ENCODE measurements at places on chromosomes 4 and X.

DNA sequence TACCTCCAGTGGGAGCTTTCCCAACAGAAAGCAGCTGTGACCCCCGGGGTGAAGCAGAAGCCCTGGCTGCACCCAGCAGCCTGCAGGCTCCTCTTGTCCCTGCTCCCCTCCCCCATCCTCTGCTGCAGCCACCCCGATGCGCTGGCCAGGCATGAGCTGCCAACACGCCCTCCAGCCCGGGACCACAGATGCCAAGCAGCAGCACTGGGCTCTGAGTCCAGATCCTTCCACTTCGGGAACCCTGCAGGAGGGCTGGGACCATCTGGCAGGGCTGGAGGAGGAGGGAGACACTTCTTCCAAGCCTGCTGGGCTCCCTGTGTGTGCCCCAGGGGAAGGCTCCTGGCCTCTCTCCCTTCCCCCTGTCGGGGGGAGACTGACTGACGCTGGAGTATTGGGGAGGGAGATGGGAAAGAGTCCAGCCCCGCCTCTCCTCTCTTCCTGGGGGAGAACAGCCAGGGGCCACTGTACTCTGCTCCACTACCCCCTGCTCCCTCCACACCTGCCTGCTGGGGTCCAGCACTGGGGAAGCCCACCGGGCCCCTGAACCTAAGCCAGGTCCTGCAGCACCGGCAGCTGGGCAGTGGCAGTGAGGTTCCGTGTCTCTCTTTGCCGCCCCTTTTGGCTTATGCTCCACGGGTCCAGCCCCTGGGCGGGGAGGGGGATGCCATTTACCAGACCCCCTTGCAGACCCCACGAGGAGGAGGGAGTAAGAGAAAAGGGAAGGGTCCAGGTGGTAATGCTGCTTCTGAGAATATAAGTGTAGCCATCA is 55.7 kb downstream of the PPP2R2C start:
- no peak for DNase-seq

DNA sequence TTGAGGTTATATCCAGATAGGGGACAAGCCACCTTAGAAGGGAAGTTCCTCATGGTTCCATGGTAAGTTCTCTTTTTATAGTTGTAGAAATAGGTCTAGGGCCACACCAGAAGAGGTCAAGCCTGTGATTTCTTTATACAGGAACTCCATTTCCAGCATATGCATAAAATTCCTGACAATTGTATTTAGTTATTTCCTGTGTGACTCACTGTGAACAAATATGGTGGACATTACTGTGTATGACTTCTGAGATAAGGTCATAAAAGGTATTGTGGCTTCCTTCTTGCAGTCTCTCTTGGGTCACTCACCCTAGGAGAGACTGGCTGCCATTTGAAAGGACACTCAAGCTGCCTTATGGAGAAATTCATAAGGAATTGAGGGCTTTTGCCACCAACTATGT is 2.2 kb upstream of the C4orf36 start:
- no peak for DNase-seq

DNA sequence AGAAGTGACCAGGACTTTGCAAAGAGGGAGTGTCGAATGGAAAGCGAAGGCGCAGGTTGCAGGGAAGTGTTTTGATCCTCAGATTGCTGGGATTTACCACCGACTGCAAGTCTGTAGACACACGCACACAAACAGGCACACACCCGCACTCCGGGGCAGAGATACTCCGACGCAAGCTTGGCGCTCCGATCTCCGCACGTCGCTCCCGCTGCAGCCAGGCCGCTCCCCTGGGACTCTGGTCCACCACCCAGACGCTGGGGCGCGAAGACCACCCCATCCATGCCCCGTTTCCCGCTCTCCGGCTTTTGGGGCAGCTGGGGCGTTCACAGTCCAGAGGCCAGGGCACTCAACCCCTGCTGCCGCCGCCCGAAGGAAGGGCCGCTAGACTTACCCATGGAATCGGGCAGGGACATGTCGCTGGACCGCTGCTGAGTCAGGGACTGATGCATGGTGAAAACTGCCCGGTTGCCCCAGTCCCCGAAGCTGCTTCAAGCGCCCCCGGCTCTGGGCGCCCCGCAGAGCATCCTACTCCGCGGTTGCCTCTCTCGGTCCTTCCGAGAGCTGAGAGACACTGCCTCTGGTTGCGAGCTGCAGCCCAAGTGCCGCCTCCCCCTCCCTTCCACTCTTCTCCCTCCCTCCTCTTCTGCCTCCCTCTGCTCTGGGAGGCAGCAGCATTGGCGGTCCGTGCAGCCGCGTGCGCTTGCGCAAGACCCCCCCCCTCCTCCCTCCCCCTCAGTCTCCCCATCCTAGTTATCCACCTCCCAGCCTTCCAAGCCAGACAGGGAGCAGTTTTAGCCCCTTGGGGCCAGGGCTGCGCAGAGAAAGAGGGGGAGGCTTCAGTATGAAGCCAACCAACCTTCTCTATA is at the start of gene TMEM255A:
Gene TMEM255A, minus strand, starts transcription at position 601 of the 866 bp plus-strand sequence. Its CDS starts 152 bp downstream, at position 449.
- no peak for DNase-seq

DNA sequence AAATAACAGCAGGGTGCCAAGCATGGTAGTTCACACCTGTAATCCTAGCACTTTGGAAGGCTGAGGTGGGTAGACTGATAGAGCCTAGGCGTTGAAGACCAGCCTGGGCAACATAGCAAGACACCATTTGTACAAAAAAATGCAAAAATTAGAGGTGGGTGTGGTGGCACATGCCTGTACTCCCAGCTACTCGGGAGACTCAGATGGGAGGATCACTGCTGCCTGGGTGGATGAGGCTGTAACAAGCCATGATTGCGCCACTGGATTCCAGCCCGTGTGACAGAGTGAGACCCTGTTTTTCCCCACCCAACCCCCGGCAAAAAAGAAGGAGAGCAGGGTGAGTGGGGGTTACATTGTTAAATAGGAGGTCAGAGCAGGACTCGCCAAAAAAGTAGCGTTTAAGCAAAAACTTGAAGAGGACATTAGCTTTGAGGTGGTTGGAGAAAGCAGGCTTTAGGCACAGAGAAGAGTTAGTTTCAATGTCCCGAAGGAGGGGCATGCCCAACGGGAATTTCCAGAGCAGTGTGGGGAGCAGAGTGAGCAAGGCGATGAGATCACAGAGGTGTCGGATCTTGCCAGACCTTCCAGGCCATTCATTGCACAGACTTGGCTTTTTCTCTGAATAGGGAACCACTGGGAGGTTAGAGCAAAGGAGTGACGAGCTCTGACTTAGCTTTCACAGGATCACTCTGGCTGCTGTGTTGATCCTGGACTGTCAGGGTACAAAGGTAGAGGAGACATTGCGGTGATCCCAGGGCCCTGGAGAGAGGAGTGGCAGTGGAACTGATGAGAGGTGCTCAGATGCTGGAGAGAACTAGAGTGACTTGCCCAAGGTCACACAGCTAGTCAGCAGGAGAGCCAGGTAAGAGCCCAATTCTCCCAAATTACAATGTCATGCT is 70.6 kb downstream of the TRAPPC11 start:
- DNase-seq, result no peak

GRCh38 chrX:13597874-13598273 is 28.5 kb downstream of the EGFL6 start:
- no peak for DNase-seq

DNA sequence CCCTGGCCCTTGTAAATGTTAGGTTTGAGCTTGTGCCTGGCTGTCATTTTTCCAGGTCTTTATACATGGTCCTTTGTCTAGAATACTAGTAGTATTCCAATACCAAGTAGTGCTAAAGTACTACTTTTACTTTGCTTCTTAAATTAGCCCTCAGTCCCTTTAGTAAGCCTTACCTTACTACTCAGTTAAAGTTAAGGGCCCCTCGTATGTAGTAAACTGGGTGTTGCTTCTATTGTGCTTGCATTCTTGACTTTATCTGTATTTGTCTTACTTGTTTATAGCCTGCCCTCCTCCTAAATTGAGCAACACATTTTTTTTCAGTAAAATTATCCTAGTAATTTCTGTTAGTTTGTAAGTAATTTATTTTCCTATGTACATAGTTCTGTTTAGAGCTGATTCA is 25.2 kb downstream of the CLCN3 start:
- no peak for DNase-seq

DNA sequence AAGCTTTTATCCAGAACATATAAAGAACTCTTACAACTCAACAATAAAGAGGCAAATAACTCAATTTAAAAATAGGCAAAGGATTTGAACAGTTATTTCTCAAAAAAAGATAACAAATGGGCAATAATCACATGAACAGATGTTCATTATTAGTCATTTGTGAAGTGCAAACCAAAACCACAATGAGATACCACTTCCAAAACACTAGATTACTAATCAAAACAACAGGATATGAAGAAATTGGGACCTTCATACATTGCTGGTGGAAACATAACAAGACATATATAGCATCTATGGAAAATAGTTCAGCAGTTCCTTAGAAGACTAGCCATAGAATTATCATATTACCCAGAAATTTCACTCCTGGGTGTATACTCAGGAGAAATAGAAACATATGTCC is 224.6 kb downstream of the FBXO8 start:
- DNase-seq, result no peak

- DNase-seq, result no peak
Measured at GRCh38 chrX:94361241-94361640, 687.2 kb downstream of the FAM133A start.

- DNase-seq, result no peak
Measured at GRCh38 chrX:40465735-40466551, 114.8 kb upstream of the ATP6AP2 start.

DNA sequence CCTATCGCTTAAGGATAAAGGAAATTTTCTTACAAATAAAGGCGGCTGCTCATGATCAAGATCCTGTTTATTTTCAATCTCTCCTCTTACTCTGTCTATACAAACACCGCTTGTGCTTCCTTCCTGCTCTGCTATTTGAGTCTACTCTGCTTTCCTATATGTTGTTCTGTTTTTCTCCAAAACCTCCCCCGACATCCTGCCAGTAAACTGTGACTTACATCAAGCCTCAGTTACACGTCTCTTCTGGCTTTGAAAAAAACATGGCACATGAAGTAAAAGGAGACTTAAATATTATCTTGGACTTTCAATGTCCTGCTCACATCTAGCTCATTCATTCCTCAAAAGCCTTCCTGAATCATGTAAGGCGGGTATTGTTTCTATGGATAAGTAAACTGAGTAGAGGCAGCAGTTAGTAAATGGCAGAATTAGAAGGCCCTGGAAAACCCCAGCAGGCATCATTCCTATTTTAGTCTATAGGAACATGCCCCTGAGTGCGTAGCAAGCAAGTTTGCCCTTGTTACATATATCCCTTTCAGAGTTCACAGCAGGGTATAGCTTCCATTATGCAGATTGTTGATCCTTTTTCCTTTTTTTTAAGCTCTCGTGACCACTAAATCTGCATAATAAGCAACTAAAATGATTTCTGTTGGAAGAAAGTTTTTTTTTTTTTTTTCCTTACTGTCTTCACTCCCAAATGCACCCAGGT is 280.1 kb downstream of the RAPGEF2 start:
- DNase-seq, result no peak

DNA sequence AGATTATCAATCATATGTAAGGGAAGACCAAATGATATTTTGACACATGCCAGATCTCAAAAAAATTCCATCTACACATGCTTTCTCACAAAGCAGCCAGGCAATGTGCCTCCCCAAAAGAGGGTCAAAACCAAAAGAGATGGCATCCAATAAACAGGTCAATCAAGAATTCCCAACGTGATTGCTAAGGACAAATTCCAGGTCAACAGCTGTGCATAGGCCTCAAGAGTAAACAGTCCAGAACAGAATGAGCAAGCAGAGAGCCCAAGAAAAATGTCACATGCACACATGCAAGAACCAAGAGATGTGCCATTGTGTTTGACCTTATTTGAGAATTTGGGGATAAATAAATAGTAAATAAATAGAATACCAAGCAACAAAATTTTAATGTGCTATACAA is 136.7 kb downstream of the APBB2 start:
- no peak for DNase-seq

DNA sequence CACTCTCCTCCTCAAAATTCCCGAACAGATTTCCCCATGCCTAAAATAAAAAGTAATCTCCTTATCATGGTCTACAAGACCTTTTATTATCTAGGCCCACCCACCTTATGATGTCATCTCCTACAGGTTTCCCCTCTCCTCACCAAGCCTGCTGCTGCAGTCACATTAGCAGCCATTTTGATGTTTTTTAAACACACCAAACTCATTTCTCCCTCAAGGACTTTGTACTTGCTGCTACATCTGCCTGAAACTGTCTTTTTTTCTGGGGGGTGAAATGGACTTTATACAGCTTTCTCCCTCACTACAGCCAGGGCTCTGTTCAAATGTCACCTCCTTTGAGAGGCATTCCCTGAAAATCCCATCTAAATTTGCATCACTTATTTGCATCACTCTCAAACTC is 90.2 kb upstream of the TAB3 start:
- no peak for DNase-seq

- no peak for DNase-seq
Measured at GRCh38 chr4:138010639-138011038, 231.5 kb downstream of the SLC7A11 start.

- no peak for DNase-seq
Measured at GRCh38 chr4:19033816-19034733, 1012.5 kb upstream of the LCORL start.

DNA sequence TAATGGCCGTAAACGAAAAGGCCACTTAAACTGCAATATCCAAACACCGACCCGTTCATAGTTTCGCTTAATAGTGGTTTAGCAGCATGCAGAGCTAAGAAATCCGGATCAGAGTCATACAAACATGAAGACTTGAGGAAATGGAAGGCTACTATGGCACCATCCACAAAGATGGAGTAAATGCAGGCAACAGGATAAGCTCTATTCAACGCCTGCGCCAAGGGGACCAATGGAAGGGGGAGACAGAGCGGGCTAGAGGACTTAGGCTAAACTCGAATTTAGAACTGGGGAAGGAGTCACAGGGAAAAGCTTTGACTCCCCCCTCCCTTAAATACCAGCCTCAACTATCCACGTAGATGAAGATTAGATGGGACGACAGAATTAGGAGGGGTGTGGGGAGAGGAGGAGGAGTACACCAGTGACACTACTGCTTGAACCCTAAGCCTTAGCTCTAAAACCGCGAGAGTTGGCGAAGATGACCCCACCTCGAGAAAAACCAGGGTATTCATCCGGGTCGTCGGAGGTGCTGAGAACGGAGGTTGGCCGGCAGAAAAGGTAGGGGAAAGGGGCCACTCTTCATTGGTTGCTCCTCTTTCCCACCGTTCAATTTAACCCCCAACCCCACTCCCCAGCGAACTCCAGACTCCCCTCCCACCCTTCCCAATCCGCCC is 3.5 kb downstream of the HUWE1 start:
- DNase-seq, result no peak

- DNase-seq, result no peak
Measured at GRCh38 chr4:156336511-156336910, 382.8 kb upstream of the CTSO start.

- no peak for DNase-seq
Measured at GRCh38 chrX:9767375-9767774, 1.7 kb upstream of the GPR143 start.

GRCh38 chrX:153609917-153610835 is 11.2 kb upstream of the CCNQ start:
- peak; percentile 27 for DNase-seq

DNA sequence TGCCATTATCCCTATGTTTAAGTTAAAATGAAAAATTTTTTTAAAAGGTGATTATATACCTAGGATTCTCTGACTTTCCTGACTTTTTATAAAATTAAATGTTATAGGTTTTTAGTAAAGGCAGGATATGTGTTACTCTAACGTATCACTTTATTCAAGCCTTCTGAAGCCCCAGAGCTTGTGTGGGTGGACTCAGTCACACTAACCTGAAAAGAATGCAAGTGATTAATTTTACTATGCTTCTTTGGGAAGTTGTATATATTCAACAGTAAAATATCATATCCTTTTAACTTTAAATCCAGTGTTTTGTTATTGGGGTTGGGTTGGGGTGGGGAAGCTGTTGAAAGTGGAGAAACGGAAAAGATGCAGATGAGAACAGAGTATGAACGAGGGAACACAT is 22.8 kb downstream of the PDLIM3 start:
- no peak for DNase-seq

All from GM12864 (cell line).